ENCODE measurements at places on chromosomes 12 and 14.

- DNase-seq: no peak
These were observed 296.6 kb upstream of the KITLG start for GRCh38 chr12:88876857-88877256.

- no peak for DNase-seq
These were observed 197.2 kb upstream of the PLEKHG7 start for GRCh38 chr12:92505254-92506231.

DNA sequence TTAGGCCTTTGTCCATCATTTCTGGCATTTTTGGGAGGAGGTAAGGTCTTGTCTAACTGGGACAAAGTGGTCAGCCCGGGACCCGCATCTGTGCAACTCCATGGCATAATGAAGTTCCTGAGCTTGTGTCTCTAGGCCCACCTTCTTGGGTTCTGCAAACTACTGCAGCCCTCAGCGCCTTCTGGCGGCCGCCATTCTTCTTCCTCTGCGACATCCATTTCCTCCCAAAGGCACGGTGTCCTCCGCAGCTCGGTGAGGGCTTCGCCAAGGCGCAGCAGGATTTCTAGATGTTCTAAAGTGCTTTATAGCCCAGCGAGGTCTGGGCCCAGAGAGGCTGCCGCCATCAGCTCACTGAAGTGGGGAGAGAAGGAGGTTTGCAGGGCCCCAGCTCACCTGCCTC, 134.4 kb upstream of the OR4E1 start:
- no peak for DNase-seq

DNA sequence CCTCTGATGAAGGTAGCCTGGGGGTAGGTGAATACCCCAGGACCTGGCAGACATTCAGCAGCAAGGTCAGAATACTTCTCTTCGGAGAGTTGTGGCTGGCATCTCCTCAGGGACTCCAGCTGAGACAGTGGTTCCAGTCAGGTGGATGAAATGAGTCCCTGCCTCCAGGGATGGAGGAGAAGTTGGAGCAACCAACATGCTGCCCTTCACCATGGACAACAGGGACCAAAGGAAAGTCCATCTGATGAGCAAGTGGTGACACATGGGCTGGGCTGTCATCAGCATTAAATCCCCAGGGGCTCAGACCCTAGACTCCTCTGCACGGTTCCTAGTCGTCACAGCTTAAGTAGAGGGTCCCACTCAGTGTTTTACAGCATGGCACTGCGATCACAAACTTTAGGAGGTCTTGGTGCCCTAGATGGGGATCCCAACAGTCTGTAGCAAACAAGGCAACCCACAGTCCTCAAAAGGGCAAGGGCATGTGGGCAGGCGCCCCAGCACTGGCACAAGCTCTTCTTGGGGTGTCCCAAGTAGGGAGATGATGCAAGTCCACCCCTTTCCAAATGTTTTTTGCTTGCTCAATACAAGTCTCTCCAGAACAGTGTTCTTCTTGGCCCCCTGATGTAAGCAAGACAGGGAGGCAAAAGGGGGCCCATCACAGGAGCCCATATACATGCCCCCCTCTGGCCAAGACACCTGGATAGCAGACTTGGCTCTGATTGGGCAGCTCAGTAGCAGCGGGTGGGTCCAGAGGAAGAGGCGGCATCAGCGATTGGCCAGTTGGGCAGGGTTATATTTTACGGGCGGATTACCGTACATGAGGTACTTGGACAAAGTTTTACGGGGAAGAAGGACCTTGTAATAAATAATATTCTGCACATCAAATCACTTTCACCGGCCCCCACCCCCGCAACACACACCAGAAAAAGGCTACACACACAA, 10.8 kb upstream of the CDH24 start:
- DNase-seq: no peak

GRCh38 chr12:34363050-34363673, 340.9 kb downstream of the ALG10 start:
- no peak for DNase-seq

DNA sequence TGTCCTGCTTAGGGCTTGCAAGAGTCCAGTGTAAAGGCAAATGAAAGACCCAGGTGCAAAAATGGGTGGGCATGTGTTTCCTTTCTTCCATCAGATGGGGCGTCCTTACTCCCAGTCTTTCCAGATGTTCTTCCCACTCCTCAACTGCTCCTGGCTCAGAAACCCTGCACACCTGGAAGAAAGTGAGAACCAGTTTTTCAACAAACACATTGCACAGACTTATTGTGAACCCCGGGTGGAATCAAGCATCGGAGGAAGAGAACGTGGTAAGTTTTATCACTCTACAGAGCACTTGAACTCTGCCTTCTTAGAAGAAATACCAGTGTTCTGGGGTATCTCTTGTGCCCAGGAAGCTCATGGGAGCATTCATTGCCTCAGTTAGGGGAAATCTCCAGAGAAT, 93.3 kb downstream of the TMX1 start:
- DNase-seq: no peak

DNA sequence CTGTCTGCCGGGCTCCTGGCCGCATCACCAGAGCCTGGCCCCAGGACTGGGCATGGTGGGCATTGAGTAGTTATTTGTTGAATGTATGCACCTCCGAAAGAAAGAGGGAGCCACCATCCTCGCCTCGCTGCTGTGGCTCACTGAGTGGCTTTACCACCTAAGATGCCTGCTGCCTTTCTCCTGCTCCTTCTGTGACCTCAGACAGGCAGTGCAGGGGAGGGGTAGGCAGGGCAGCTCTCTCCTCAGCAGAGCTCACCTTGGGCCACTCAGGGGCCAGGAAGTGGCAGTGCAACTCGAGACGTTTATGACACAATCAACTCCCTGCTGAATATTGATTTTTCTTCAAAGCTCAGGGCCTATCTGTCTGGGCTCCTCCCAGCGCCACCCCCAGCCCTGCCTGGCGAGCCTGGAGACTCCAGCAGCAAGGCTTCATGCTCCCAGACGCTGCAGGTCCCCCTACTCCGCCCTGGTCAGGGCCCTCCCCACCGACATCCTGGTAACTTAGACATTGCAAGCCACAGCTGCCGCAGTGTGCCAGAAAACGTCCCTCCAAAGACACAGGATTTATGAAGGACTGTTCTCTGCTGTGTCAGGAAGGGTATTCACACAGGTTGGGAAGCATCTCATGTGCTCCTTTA, 84.3 kb upstream of the DIO3 start:
- no peak for DNase-seq

- DNase-seq: no peak
These were observed 227.2 kb upstream of the TBX3 start for GRCh38 chr12:114911196-114911595.

- no peak for DNase-seq
These were observed 9.3 kb upstream of the ESR2 start for GRCh38 chr14:64303471-64303917.

DNA sequence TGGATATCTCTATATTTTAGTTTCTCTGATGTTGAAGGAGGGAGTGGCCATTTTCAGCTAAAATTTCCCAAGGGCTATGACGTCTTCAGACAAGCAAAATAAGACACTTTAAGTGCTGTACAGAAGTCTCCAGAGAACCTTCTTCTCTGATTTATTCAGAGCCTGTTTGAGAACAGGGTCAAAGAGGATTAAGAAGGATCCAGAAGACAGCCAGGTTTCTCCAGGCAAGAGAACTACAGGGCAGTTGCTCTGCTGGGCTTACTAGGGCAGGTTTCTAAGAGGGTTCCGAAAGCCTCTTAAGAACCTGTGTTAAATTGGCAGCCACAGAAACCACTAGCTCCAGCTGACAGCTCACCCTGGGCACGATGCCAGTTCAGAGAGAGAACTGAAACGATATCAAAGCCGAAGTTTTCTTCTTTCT, 1.2 kb downstream of the MGP start:
- peak; percentile 62 for DNase-seq

GRCh38 chr14:52042371-52043289, 26.2 kb downstream of the NID2 start:
- DNase-seq: no peak

GRCh38 chr12:111173836-111174235, 195.1 kb downstream of the PHETA1 start:
- no peak for DNase-seq

GRCh38 chr14:53851394-53852090, 105.1 kb downstream of the BMP4 start:
- no peak for DNase-seq

- no peak for DNase-seq
These were observed 78.8 kb downstream of the GSC start for GRCh38 chr14:94690896-94691659.

DNA sequence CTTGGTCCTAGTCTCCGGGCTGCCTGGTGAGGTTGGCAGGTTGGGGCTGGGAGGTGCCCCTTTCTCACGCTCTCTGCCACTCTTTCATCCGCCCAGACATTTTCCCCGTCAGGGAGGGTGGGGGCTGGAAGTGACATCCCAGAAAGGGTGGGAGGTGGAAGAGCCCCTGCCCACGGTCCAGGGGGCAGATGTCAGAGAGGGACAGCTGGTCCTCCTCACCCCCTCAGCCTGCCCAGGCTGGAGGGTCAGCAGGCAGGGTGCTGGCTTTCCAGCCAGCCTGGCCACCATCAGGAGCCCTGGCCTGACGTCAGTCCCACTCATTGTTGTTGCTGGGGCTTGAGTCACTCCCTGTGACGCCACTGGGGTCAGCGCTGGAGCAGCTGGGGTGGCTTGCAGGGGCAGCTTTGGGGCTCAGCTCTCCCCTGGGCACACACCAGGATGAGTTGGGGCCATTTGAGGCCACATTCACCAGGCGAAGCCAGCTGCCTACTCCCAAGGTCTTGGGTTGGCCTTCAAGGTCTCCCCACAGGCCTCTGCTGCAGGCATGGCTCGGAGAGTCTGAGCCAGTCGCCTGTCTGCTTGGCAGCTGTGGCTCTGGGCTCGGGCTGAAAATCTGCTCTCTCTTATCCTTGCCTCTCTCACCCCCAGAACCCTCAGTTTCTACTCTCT, 5.7 kb upstream of the ATG101 start:
- no peak for DNase-seq

DNA sequence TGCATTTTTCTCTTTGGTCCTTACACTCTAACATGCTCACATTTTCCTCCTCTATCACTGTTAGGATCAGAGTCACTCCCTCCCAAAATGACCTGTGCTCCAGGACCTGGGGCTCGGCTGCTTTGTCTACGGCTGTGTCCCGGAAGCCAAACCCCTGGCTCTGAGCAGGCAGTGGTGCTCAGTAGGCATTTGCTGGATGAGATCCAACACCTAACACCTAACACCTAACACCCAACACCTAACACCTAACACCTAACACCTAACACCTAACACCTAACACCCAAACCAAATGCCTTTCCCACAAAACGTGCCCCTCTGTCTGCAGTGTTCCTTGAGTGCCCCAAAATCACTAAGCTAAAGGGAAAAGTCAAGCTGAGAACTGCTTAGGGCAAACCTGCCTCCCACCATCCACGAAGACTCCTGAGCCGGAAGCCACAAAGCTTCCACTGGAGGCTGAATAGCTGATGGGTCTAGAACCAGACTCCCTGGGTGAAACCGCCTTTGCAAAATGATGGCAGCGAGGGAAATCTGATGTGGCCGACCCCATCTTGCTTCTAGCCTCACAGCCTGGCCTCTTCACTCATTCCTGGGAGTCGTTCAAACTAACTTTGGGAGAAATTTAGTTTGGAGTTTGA, 29.2 kb downstream of the HSP90AA1 start:
- no peak for DNase-seq

DNA sequence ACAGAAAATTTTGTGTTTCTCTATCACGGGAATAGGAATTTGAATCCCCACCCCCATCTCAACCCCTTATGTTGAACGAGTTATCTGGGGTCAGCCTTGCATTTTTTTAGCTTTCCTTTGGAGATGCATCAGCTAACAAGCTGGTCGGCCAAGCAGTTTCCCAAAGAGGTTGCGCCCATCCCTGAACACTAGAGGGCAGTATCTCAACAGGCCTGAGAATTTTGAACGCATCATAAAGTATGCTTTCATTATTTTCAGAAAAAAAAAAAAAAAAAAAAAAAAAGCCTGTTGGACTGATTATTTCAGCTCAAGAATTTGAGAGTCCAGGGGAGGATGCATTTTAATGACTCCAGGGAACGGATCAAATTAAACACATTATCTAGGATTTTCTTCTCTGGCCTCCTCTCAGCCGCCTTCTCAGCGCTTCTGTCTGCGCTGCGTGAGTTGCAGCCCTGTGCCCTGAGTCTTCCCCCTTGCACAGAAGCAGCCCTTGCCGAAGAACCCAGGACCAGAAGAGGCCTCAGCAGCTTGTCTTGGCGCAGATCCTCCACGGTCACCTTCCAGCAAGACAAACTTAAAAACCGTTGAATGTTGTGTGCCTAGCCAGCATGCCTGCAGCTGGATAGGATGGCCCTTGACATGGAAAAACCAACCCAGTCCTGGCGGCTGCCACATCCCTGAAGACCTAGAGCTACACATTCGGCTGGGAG, 76.6 kb upstream of the GZMB start:
- peak; percentile 12 for DNase-seq

- DNase-seq: no peak
These were observed 6.7 kb downstream of the LRTM2 start for GRCh38 chr12:1826867-1827705.

DNA sequence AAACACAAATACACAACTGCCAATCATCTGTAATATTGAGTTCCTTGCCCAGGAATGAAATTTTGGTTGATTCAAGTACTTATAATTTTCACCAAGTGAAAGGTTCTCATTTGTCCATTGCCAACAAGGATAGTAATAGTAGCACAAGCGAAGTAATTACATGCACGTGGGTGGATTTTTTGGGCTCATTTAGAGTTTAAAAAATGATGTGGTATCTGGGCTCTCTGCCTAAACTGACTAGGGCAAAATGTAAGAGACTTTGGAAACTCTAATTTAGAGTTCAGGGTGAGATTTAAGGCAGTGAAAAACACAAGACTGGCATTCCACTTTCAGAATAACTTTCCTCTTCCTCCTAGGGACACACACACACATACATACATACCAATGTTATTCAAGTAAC, 111.7 kb downstream of the MYRFL start:
- no peak for DNase-seq

GRCh38 chr12:61985830-61986229, 274.4 kb upstream of the USP15 start:
- DNase-seq: no peak

DNA sequence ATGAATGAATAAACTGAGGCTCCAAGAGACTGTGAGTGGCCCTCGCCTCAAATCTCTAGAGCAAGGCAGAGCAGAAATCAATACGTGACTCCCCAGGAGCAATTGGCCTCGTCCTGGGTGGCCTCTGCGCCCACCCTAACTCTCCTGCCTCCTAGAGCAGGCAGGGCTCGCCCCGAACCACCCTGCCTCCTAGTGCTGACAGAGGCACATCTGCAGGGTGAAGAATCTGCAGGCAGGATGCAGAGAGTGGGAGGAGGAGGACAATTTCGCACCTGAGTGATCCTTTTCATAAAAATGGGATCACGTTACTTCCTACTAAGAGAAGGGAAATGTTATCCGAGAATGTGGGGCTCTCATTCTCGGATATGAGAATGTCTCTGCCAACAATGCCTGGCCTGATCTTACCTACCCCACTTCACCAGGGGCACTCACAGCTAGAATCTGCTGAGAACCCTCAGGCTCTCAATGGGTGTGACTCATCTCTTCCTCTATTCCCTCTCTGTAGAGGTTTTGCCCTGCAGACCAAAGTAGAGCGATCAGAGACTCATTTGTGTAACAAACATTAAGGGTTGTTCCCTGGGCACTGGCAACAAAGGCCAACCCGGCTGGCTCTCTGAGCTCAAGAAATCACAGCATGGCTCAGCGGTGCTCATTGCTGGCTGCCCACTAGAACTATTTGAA, 61.7 kb upstream of the BCL2L14 start:
- DNase-seq: peak; percentile 61

GRCh38 chr12:88435334-88436076, 144.8 kb downstream of the KITLG start:
- no peak for DNase-seq
